Mononuclear cell (primary cell): ENCODE measurements at places on chromosomes 6 and 20. TPM values are rescaled to one million over a fixed set of nuclear protein-coding genes. Genes with fewer than 3 reads are reported as not detected.

The TNF gene
- total RNA-seq, result 230 TPM

The PLCB1 gene
- 14.6 TPM for total RNA-seq

The RALGAPB gene
- 40.6 TPM for total RNA-seq

The TP53TG5 gene
- total RNA-seq, result under 0.01 TPM

The MCHR2 gene
- not detected for total RNA-seq

The MARCKS gene
- 48.4 TPM for total RNA-seq
